Hematopoietic multipotent progenitor cell treated with erythropoietin and hydrocortisone succinate and interleukin-3 and kit ligand, for 8 days (in vitro differentiated cells): ENCODE measurements at places on chromosomes 2 and 18.

GRCh38 chr2:134625311-134625710, 93.5 kb downstream of the TMEM163 start:
- no peak for DNase-seq

DNA sequence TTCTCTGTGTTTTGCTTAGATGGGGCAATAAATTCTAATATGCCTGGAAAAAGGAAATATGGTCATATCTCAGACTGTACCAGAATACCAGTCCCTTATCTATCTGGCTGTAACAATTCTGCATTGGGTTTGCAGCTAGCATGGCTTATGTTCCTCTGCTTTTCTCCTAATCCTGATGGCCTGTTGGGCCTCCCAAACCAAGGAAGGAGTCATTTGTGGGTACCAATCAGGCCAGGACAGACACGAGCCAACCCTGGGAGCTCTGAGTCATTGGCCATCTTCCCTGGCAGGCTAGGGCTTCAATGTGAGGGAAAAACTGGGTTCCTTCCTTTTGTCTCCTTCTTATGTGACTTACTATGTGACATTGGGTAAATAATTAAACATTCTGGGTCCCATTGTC, 12.0 kb downstream of the SMARCAL1 start:
- DNase-seq: peak; percentile 11

- DNase-seq: no peak
Measured at GRCh38 chr2:120241684-120242083, 11.0 kb upstream of the RALB start.

GRCh38 chr2:45728458-45728942, 77.0 kb downstream of the PRKCE start:
- DNase-seq: no peak

- peak; percentile 28 for DNase-seq
Measured at GRCh38 chr2:174342686-174343342, 8.1 kb downstream of the SP9 start.

GRCh38 chr2:59150217-59150849, 909.2 kb upstream of the FANCL start:
- DNase-seq: no peak
